ENCODE measurements at places on chromosomes 5 and 9. TPM values are rescaled to one million over a fixed set of nuclear protein-coding genes. Genes with fewer than 3 reads are reported as not detected.

GZMA gene
- not detected for total RNA-seq

KIAA0825 gene
- 3.6 TPM for total RNA-seq

AHRR gene
- total RNA-seq, result 26.7 TPM

IFNA21 gene
- not detected for total RNA-seq

SYK gene
- not detected for total RNA-seq

Measured in uterine smooth muscle cell (primary cell).